ENCODE measurements at places on chromosomes 16 and 17. TPM values are rescaled to one million over a fixed set of nuclear protein-coding genes. Genes with fewer than 3 reads are reported as not detected.

Gene HASPIN
- 14.8 TPM for total RNA-seq

Gene PNPO
- total RNA-seq: 8.0 TPM

Gene STH
- total RNA-seq: not detected

Gene ALOX12B
- total RNA-seq: 0.28 TPM

Gene SMIM36
- not detected for total RNA-seq

Gene CCL1
- total RNA-seq: not detected

DNA sequence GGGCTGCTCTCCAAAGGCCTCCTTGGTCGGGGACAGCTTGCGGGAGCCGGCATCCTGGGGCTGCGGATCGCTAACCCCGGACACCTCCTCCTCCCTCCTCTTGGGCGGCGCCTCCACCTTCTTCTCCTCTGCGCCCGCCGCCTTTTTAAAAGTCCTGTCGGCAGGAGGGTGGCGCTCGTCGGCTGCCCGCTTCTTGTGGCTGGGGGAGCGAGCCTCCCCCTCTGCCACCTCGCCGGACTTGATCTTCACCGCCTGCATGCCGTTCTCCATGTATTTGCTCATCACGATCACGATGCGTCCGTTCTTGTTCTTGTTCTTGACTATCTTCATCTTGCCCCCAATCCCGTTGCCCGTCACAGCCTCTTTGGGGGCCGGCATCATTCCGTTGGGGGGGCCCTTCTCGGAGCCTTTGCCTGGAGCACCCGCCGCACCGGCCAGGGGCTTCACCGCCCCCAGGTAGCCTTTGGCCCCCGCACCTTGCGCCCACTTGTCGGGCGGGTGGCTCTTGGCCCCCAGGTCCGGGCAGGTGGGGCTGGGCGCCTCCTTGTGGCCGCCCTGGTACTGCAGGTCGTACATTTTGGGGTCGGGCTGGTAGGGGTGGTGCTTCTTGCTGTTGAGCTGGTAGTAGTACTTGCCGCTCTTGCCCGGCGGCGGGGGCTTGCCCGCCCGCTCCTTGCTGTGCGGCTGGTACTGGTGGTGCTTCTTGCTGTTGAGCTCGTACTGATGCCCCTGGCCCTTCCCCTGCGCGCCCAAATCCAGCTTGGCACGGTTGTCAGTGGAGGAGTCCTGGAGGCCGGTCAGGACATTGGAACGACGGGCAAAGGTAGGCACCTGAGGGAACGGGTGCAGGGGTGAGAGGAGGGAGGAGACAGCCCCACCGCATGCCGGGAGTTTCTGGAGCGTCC is 4.4 kb downstream of the CBX4 start:
- no peak overlapping the region for H3K4me3 ChIP-seq
- H3K4me1 ChIP-seq: peaks cover 52% of the 10 kb centered on the region
- no peak overlapping the region for H3K27ac ChIP-seq

- H3K4me3 ChIP-seq: no peak overlapping the region
- no peaks in the 10 kb centered on the region for H3K27me3 ChIP-seq
- H3K4me1 ChIP-seq: no peaks in the 10 kb centered on the region
- H3K27ac ChIP-seq: no peak overlapping the region
- H3K36me3 ChIP-seq: no peaks in the 10 kb centered on the region
- no peak for DNase-seq
Observed at GRCh38 chr16:88130681-88131080, 179.4 kb downstream of the BANP start.

GRCh38 chr17:51765282-51766135 is 393.0 kb downstream of the CA10 start:
- H3K27ac ChIP-seq: no peak overlapping the region
- H3K27me3 ChIP-seq: no peaks in the 10 kb centered on the region
- DNase-seq: no peak
- H3K4me1 ChIP-seq: no peaks in the 10 kb centered on the region
- no peak overlapping the region for H3K4me3 ChIP-seq
- H3K36me3 ChIP-seq: no peaks in the 10 kb centered on the region

GRCh38 chr17:71496552-71496951 is 624.3 kb upstream of the SOX9 start:
- H3K36me3 ChIP-seq: no peaks in the 10 kb centered on the region
- H3K27me3 ChIP-seq: no peaks in the 10 kb centered on the region
- H3K4me3 ChIP-seq: no peak overlapping the region
- no peaks in the 10 kb centered on the region for H3K4me1 ChIP-seq
- H3K27ac ChIP-seq: no peak overlapping the region
- no peak for DNase-seq

DNA sequence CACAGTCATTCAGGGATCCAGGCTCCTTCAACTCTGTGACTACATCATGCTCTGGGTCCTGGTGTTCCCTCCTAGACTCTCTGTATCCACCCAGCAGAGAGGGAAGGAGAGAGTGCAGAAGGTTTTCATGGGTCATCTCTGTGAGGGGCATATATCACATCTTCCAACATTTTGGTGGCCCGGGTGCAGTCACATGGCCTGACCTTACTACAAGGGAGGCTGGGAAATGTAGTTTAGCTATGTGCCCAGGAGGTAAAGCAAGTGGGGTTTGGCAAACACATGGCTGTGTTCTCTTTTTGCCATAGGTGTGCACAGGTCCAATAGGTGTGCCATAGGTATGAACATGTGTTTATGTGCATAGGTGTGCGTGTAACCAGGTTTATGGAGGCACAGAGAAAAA is 222.2 kb upstream of the EEF2KMT start:
- H3K36me3 ChIP-seq: no peaks in the 10 kb centered on the region
- peaks cover 5% of the 10 kb centered on the region for H3K4me1 ChIP-seq
- no peak overlapping the region for H3K4me3 ChIP-seq
- H3K27me3 ChIP-seq: no peaks in the 10 kb centered on the region
- no peak for DNase-seq

DNA sequence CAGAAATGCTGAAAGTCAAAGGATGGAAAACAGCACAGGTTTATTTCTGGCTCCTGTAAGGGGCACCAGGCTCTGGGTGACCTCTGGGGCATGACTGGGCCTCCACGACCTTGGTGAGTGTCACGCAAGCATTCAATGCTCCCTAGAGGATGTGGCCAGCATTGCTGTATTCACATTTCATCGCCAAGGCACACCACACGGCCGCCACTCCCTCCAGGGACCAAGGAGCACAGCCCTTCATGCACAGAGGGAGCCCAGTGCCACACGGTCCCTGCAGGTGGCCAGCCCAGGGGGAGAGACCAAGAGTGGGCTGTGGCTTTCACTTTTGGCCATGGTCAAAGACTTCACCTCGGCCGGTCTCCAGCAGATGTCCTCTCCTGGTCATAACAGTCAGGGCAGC is 137.4 kb upstream of the TNRC6C start:
- no peak overlapping the region for H3K27ac ChIP-seq
- no peak overlapping the region for H3K4me3 ChIP-seq
- H3K4me1 ChIP-seq: peaks cover 14% of the 10 kb centered on the region
- H3K36me3 ChIP-seq: no peaks in the 10 kb centered on the region
- DNase-seq: no peak
- H3K27me3 ChIP-seq: no peaks in the 10 kb centered on the region

- H3K27me3 ChIP-seq: no peaks in the 10 kb centered on the region
- H3K4me1 ChIP-seq: peaks cover 27% of the 10 kb centered on the region
- no peak for DNase-seq
Observed at GRCh38 chr16:46850619-46851555, 19.9 kb upstream of the C16orf87 start.

DNA sequence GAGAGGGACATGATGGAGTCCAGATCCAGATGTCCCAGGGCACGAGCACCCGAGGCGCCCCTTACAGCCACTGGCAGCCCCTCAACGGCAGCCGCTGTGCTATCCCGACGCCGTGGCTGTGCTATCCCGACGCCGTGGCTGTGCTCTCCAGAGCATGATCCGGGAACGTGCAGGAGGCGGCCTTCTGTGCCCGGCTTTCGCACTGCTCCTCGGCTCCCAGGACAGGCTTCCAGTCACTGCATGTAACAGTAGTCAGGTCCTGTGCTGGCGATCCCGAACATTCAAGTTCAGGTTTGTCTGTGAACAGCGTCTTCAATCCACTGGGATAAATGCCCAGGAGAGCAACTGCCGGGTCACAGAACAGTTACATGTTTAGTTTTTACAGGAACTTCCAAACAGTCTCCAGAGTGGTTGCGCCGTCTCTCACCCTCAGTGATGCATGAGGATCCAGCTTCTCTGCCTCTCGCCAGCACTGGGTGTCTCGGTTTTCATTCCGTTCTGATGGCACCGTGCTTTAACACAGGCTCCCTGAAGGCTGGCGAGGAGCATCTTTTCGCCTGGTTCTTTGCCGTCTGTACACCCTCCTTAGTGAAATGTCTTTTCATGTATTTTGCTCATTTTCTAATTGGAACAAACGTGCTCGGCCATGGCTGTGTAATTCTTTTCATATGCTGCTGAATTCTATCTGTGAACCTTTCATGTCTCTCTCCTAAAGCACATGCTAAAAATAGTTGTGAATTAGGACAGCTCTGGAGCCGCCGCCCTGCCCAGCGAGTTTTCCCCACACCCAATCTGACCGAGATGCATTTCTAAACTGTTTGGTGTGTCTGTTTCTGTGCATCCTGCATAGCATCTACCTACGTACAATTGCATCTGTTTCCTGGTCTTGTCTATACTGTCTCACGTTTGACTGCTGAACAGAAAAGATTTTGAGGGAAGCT is 72.6 kb upstream of the METRNL start:
- H3K4me3 ChIP-seq: no peak overlapping the region
- no peaks in the 10 kb centered on the region for H3K27me3 ChIP-seq
- H3K27ac ChIP-seq: no peak overlapping the region
- DNase-seq: no peak

GRCh38 chr17:27577121-27577761 is 53.7 kb upstream of the LGALS9 start:
- H3K36me3 ChIP-seq: no peaks in the 10 kb centered on the region
- peaks cover 14% of the 10 kb centered on the region for H3K4me1 ChIP-seq
- H3K27ac ChIP-seq: no peak overlapping the region
- peak; percentile 60 for DNase-seq
- no peaks in the 10 kb centered on the region for H3K27me3 ChIP-seq

GRCh38 chr17:68809148-68809547 is 146.0 kb downstream of the ABCA8 start:
- H3K27me3 ChIP-seq: no peaks in the 10 kb centered on the region
- DNase-seq: no peak
- H3K4me1 ChIP-seq: no peaks in the 10 kb centered on the region
- H3K36me3 ChIP-seq: no peaks in the 10 kb centered on the region
- no peak overlapping the region for H3K27ac ChIP-seq

DNA sequence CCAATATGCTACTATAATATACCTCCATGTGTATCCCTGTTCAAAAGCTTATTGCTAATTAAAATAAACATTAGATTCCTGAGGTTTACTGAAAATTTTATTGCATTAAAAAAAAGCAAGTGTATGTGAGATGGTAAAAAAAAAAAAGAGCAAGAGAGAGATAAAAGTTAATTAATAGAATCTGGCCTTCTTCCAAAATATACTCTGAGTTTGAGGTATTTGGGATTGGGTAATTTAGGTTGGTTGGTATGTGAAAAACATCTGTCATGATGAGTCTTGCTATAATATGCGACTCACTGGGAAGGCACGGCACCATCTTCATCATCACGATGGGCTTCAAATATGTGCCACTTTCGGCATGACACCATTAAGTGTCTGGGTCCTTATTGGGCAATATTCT is 711.1 kb upstream of the SOX9 start:
- no peak for DNase-seq
- no peak overlapping the region for H3K4me3 ChIP-seq
- H3K27me3 ChIP-seq: no peaks in the 10 kb centered on the region
- H3K27ac ChIP-seq: no peak overlapping the region
- no peaks in the 10 kb centered on the region for H3K36me3 ChIP-seq
- H3K4me1 ChIP-seq: no peaks in the 10 kb centered on the region

- peaks cover 14% of the 10 kb centered on the region for H3K4me1 ChIP-seq
- H3K27me3 ChIP-seq: no peaks in the 10 kb centered on the region
- no peak for DNase-seq
- H3K36me3 ChIP-seq: no peaks in the 10 kb centered on the region
- H3K4me3 ChIP-seq: no peak overlapping the region
Observed at GRCh38 chr16:80041410-80041809, 440.9 kb upstream of the MAF start.
